ENCODE measurements at places on chromosomes 3 and 15.

DNA sequence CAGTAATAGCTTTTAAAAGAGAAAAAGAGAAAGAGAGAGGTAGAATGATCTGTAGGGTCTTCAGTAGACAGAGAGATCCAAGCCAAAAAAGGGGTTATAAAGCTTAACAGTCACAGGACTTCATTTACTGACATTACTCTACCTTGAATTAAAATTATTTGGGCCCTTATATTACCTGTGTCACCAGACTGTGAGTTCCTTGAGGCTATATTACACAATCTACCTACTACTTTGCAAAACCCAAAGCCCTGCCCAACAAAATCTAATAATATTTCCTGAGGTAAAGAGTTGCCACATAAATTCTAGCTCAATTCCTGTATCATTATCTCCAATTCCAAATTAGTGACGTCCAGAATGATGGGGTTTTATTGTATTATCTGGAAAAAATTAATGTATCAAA lies 1.9 kb downstream of the UBR1 start:
- DNase-seq = no peak

DNA sequence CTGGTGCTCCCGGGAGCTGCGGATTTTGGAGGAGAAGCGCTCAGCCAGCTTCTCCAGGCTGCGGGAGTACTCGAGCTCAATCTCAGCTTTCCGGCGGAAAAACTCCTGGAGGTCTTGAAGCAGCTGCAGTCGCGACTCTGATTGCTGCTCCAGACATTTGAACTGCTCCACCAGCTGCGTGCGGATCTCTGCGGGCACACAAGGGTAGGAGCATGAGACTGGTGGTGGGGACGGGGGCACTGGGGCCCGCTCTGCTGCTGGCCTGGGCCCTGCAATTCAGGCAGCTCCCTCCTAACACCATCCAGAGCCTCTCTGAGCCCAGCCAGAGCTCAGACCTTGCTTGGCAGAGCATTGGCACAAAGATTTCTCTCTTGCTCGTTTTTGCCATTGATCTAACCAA lies 124.7 kb downstream of the SRGAP3 start:
- no peak for DNase-seq

DNA sequence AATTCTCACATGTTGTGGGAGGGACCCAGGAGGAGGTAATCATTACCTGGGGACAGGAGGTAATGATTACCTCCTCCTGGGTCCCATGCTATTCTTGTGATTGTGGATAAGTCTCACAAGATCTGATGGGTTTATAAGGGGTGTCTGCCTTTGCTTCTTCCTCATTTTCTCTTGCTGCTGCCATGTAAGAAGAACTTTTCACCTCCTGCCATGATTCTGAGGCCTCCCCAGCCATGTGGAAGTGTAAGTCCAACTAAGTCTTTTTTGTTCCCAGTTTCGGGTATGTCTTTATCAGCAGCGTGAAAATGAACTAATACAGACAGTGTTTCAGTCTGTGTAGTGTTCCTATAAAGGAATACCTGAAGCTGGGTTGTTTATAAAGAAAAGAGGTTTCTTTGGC lies 13.1 kb upstream of the KCTD6 start:
- DNase-seq = no peak

DNA sequence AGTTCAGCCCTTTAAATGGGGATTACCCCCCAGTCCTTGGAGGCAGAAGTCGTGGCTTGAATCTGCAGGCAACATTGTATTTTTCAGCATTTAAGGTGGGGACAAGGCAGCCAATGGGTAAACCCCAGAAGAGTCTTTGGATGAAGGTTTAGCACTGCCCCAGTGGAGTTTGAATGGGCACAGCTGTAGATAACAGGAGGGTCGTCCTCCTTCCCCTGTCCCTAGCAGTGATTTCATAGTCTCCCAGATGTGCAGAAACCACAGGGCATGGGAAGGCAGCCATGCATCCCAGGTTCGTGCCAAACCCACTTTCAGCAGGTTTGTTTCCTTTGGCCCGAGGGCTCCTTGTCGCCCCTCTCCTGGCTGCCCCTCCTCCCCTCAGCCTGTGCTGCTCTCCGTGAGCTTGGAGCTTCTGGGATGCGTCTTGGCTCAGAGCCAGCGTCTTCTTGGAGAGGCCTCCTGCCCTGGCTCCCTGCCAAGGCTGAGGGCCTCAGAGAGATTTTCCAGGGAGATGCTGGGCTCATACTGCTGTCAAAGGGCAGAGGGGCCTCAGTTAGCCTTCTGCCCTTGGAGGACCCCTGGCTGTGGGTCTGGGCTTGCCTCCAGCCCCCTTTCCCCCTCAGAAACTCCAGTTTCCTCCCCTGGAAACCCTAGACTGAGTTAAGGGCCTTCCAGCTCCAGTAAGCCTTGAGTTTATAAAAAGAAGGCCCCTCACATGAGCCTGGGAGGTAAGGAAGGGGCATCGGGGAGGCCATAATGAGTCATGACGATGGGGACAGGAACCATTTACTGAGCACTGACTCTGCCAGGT lies 48.9 kb upstream of the POLG start:
- peak; percentile 60 for DNase-seq

- DNase-seq = no peak
Observed at GRCh38 chr3:141127344-141128125, 76.4 kb downstream of the SPSB4 start.

Measured in choroid plexus epithelial cell (primary cell).